ENCODE measurements at places on chromosomes 1 and 21.

GRCh38 chr1:25109531-25109951 is 122.8 kb downstream of the SYF2 start:
- DNase-seq, result no peak

GRCh38 chr1:170539154-170539553 is 7.2 kb downstream of the GORAB start:
- DNase-seq, result no peak

GRCh38 chr21:46385846-46386733 is 62.1 kb downstream of the PCNT start:
- no peak for DNase-seq

GRCh38 chr1:112887599-112888283 is 68.3 kb downstream of the SLC16A1 start:
- DNase-seq, result no peak

GRCh38 chr1:218209351-218209861 is 75.7 kb upstream of the RRP15 start:
- DNase-seq, result no peak

GRCh38 chr1:108884968-108885367 is 8.2 kb downstream of the GPSM2 start:
- DNase-seq, result no peak

DNA sequence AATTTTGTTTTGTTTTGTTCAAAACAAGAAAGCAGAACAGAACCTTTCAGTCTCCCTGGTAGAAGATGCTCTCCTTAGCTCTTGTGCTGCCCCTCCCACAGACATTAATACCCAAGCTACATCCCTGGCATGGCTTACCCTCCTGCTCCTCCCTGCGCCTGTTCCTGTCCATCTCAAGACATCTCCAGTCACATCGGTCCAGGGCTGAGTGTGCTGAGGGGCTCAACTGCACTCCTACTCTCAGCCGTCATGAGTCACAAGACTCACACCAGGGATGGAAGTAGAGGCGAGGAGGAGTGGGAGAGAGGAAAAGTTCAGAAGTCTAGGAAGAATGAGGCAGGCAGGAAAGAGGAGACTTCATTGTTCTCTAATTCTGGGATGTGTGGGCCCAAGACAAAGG is 9.2 kb upstream of the TACSTD2 start:
- no peak for DNase-seq

DNA sequence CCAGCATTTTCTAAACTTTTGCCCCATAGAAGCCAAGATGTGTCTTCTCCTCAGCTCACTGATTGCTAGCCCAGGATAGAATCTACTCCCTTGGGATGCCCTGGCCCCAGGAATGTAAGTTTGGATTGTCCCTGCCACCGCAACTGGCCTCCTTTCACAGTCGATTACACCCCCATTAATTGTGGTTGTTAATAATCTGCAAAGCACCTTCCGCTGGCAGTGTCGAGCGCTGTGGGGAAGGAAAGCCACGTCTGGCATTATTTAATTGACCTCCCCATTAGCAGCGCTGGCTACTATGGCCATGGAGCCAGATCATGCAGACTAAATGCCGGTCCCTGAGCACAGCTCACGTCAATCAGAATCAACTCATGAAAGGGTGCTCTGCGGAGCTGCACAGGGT is 597.3 kb upstream of the PLXNA2 start:
- no peak for DNase-seq

- DNase-seq, result no peak
Observed at GRCh38 chr21:31838586-31839355, 34.0 kb upstream of the HUNK start.

DNA sequence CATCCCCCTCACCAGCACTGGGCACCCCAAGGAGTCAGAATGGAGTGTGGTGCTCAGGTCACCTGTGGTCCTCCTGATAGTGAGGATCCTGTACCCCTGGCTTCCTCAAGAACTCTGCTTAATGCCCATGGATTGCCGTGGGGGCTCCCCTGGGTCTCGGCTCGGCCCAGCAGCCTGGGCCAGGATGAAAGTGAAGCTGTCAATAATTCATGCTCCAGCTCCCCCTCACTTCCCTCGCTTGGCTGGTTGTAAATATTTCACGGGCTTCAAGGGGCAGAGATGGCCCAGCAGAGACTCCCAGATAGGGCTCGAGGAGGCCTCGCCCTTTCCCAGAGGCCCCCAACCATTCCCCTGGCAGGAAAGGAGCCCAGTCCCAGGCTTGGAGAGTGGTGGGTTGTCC is 42.6 kb upstream of the KCNA10 start:
- no peak for DNase-seq

- DNase-seq, result no peak
Observed at GRCh38 chr21:40331804-40332203, 464.6 kb downstream of the PCP4 start.

DNA sequence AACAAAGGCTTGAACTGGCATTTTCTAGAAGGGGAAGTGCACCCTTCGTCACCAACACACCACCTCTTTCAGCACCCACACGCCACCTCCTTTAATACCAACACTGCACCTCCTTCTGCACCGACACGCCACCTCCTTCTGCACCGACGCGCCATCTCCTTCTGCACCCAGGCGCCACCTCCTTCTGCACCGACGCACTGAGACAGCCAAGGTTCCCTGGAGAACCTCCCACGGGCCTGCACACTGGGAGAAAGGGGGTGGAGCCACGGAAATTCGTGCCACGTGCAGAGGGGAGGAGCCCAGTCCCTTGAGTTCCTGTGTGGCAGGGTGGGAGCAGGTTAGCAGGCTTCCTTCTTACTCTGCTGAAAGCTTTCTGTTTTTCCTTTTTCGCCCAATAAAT is 327.9 kb upstream of the C1orf174 start:
- no peak for DNase-seq

Measured in activated CD4-positive, alpha-beta T cell treated with anti-CD3 and anti-CD28 coated beads for 4 hours (primary cell).